Activated naive CD4-positive, alpha-beta T cell treated with anti-CD3 and anti-CD28 coated beads, Interleukin-2, amount 50 U/mL, for 72 hours (primary cell): ENCODE measurements at places on chromosomes 12 and 14. TPM values are rescaled to one million over a fixed set of nuclear protein-coding genes. Genes with fewer than 3 reads are reported as not detected.

- DNase-seq: no peak
Measured at GRCh38 chr12:28032811-28033537, 60.4 kb upstream of the PTHLH start.

DNA sequence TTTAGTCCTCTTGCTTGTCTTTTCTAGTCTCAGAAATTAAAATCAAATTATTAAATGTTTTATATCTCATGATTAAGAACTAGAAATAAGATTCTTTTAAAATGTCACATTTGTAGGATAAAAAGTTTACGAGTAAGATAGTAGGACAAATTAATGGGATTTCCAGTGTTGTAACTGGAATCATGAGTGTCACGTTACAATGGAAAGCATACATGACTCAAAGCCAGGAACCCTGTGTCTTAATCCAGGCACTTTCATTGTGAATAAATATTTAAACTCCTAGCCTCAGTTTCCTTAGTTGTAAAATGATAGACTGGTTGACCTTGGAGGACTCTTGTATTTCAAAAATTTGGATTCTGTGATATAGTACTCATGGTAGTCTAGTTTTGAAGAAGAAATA lies 84.9 kb downstream of the MIA2 start:
- DNase-seq: no peak

- no peak for DNase-seq
Measured at GRCh38 chr14:93765155-93765554, 23.1 kb downstream of the PRIMA1 start.

- DNase-seq: no peak
Measured at GRCh38 chr14:70995211-70995610, 88.0 kb downstream of the PCNX1 start.

DNA sequence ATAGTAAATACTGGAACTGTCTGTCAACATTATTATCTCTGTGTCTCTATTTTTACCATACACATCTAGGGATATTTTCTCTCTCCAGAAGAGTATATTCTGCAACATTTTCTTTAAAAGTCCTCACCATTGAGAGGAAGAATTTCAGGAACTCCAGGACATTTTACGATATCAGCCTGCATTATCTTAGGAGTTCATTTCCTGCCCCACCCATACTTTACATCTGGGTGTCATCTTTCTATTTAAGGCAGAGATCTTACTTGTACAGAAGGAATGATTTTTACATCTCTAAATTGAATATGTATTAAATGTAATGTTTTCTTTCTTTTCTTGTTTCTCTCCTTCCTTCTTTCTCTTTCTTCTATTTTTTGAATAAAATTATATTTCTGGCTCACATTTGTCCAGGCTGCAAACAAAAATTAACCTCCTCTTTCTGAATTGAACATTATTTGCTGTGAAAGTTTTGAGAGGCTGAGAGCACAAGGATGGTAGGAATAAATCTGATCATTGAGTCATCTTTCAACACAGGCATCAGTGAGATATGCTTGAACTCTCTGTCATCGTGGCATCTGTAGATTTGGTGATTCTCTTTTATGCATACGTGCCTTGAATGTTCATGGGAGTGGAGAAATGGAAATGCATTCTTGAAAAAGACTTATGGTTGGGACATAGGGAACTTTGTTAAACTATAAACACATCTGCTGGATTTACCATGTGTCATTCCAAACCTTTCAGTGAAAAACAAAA lies 753.6 kb downstream of the SLC16A7 start:
- no peak for DNase-seq

Gene DDX47
- 109 TPM for total RNA-seq

Gene OR6C2
- not detected for total RNA-seq

Gene STYK1
- not detected for total RNA-seq

Gene STAT2
- total RNA-seq: 170 TPM

GRCh38 chr12:31118347-31119191 lies 44.9 kb downstream of the DDX11 start:
- DNase-seq: no peak

- DNase-seq: no peak
Measured at GRCh38 chr14:29102266-29102665, 335.7 kb downstream of the FOXG1 start.
